ENCODE measurements at places on chromosomes 7 and 10. TPM values are rescaled to one million over a fixed set of nuclear protein-coding genes. Genes with fewer than 3 reads are reported as not detected.

Gene NRBF2
- 24.7 TPM for total RNA-seq

Gene HKDC1
- total RNA-seq, result 0.68 TPM

DNA sequence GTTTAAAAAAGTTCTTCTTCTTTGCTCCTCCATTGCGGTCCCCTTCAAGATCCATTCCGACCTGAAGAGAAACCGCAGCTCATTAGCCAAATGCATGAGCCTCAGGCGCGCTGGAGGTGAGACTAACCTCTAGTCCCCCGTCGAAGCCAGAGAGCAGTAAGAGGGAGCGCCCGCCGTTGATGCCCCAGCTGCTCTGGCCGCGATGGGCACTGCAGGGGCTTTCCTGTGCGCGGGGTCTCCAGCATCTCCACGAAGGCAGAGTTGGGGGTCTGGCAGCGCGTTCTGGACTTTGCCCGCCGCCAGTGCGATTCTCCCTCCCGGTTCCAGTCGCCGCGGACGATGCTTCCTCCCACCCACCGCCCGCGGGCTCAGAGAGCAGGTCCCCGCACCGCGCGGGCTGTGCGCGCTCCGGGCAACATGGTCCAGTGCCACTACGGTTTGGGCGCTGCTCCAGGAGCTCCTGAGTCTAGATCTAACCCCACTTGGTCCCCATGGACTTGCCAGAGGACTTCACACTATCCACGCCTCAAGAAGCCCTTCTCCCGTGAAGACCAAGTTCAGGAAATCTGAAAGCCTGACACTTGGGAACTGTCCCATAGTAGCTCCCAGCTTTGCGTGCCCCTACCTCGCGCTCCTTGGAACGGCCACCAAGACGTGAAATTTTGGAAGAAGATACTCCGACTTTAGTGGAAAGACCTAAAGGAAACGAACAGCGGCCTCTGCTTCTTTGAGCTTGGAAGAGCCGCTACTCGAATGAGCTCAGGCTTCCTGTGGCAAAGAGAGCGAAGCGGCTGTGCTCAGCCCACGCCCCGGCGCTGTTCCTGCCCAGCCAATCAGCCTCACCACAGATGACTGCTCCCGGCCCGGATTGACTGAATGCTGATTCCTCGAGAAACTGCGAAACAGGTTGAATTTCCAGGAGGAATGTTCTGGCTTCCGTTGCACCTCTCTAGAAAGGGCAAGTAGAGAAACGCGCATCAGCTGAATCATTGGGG lies at the start of gene ABCB1:
ABCB1 (minus strand) TSS at position 755 of the 995 bp plus-strand sequence; CDS start at position 55, 700 bp downstream.
- peak; percentile 57 for DNase-seq

Gene FZD8
- 0.28 TPM for total RNA-seq

DNA sequence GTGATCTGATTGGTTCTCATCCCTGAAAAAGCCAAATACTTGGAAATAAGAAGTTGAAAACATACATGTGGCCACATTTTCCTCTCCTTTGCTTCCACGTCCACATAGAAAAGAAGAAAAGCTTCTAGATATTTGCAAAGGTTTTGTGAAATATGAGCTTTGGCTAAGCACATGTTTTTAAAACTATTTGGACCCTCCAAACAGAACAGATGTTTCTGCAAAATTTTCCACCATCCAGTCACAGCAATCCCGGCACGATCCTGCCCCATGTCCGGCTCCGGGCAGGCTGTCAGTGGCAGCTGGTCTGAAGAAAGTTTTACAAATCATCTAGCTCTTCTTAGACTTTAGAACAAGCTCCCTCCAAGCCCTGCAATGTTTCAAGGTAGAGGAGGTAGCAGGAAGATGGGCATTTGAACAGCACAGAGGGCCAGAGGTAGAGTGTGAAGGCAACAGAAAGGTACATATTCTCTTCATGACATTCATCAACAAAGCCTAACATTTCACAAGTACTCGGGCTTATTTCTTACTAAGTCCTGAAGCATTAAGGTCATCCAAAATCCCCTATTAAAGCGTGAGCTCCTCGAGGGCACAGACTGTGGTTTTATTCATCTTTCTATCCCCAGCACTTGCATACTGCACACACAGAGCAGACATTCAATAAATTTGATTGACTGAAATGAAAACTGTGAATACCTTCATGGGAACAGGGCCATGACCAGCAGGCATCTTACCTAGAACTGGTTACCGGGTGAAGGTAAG lies 110.1 kb downstream of the JAZF1 start:
- DNase-seq, result no peak

DNA sequence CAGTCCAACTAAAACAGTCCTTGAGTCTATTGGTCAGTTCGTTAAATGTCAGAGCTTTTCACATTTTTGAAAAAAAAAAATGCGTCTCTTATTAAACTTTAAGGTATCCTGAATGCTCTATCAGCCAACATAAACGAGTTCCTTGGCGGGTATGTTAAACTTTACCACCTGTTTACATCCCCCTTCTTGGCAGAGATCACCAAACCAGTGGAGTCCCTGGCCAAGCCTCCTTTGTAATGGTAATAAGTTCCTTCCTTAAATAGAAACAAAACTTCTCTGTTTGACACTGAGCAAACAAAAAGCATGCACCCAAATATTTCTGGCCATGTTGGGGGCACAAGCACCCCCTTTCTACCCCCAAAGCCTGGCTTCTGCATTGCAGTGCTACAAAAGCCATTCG lies 3.2 kb downstream of the TRIL start:
- no peak for DNase-seq

DNA sequence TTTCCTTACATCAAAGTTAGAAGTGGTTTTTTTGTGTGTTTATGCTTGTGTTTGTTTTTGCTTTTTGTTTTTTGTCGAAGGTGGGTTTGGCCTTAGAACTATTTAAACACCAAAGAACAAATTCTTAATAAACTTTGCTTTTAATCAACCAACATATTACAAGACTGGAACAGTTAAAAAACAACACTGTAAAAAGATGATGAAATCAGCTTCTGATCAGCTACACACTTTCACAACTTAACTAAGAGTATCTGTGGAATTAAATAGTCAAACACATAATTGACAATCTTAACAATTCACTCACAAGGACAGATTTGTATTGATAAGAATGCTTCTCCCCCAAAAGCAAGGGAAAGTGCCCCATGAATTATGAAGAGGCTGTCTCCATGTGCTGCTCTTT lies 58.8 kb downstream of the MRPL32 start:
- no peak for DNase-seq

DNA sequence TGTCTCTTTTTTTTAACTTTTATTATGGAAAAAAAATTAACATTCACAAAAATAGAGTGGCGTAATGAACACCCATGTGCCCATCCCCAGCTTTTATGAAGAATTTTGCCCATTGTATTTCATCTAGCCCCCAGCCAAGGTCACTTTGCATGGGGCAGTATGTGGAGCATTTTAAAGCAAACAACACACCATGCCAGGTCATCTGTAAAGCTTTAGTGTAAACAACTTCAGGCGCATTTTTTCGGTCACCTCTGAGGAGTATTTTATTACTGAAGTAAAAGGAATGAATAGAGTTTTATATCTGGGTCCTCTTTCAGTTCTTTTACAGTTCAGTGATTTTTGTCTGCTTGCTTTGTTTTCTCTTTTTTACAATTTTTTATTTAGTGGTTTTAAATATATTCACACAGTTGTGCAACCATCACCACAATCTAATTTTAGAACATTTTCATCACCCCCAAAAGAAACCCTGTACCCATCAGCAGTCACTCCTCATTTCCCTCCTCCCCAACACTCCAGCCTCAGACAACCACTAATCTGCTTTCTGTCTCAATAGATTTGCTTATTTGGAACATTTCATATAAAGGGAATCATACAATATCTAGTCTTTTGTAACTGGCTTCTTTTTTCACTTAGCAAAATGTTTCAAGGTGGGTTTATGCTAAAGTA lies 87.9 kb downstream of the SLC37A3 start:
- DNase-seq, result no peak

Gene SLC13A4
- not detected for total RNA-seq

GRCh38 chr7:45055594-45056219 lies 33.1 kb downstream of the NACAD start:
- DNase-seq, result no peak

GRCh38 chr7:41928781-41929180 lies 225.9 kb upstream of the INHBA start:
- DNase-seq, result no peak

Gene PDE1C
- not detected for total RNA-seq
